ENCODE measurements at places on chromosomes 5 and 9.
A peak's percentile ranks its signal among the peaks of the same experiment; 100 is the strongest.

GRCh38 chr5:135234666-135235401 lies 164.2 kb downstream of the MACROH2A1 start:
- no peak for DNase-seq

GRCh38 chr9:114757395-114757794 lies 48.4 kb downstream of the TNFSF15 start:
- DNase-seq: no peak

DNA sequence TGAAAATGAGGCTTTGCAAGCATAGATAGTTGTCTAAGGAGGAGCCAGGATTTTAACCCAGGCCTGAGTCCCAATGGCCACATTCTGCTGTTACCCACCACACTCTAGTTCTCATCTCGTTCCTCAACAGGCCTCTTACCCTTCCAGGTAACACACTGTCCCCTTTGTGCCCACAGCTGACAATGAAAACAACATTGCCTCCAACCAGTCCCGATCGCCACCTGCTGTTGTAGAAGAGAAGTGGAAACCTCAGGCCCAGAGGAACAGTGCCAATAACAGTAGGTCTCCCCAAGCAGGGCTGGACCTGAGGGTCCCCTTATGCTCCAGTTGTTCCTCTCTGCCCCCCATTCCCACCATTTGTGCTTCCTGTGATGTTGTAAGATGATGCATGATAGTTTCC lies 30.4 kb downstream of the AMBP start:
- DNase-seq: no peak

DNA sequence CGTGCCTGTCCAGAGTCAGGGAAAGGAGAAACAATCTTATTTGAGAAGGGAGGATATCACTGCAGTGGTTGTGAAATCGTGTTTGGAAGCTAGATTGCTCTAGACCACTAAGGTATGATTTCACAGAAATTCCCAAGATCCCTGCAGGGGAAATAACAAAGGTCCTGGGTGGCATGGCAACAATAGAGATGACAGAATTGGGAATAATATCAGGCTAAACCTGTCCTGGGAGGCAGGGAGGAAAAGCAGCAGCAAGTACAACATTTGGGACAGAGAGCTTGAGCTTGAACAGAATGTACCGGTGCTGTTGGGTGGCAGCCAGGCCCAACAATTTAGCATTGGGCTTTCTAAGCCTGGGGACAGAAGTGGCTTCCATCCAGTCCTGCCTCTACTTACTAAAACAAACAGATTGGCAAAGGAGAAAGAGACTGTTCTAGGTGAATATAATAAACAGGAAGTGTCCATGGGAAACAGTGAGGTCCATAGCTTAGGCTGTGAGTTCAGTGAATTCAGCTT lies 17.0 kb upstream of the ARHGAP26 start:
- DNase-seq: no peak

- no peak for DNase-seq
Observed at GRCh38 chr9:90864779-90865178, 63.2 kb downstream of the SYK start.

GRCh38 chr9:13033959-13034693 lies 245.4 kb downstream of the MPDZ start:
- DNase-seq: peak; percentile 75

GRCh38 chr5:15936505-15937245 lies 242.9 kb downstream of the MARCHF11 start:
- no peak for DNase-seq

GRCh38 chr9:132997591-132997990 lies 19.1 kb downstream of the GFI1B start:
- no peak for DNase-seq

DNA sequence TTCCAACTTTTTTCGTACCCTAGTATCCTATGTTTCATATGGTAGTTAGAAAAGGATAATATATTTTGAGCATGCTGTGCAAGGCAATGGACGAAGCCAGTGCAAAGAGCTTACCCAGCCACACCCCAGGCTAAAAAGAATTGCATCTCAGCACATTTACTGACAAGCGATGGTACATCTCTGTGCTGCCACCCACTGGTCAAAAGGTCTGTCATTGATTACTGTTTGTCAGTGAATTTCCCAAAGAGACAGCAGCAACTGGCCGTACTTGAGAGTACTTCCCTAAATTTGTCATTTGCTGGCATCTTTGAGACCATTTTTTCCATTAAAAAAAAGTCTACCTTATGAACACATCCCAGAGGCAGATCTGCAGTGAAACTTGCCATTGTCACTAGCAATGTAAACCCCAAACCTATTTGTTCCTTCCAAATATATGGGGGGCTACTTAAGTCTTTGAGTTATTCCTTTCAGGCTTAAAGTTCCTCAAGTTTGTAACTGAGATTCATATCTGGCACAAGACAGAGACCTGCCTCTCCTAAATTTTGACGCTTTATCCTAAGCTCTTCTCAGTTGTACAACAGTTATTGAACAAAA lies 184.3 kb downstream of the CTNND2 start:
- DNase-seq: peak; percentile 64
